Activated CD4-positive, CD25-positive, alpha-beta regulatory T cell treated with anti-CD3 and anti-CD28 coated beads, Interleukin-2, amount 50 U/mL, for 24 hours (primary cell): ENCODE measurements at places on chromosomes 3 and 15.

DNA sequence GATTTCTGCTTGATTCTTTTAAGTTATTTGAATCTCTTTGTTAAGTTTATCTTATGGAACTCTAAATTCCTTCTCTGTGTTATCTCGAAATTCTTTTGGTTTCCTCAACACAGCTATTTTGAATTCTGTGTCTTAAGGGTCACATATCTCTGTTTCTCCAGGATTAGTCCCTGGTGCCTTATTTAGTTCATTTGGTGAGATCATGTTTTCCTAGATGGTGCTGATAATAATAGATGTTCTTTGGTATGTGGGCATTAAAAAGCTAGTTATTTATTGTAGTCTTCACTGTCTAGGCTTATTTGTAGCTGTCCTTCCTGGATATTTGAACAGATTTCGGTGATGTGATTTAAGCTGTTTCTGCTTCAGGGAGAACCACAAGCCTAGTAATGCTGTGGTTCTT is 615.6 kb upstream of the NECTIN3 start:
- ATAC-seq, result no peak

DNA sequence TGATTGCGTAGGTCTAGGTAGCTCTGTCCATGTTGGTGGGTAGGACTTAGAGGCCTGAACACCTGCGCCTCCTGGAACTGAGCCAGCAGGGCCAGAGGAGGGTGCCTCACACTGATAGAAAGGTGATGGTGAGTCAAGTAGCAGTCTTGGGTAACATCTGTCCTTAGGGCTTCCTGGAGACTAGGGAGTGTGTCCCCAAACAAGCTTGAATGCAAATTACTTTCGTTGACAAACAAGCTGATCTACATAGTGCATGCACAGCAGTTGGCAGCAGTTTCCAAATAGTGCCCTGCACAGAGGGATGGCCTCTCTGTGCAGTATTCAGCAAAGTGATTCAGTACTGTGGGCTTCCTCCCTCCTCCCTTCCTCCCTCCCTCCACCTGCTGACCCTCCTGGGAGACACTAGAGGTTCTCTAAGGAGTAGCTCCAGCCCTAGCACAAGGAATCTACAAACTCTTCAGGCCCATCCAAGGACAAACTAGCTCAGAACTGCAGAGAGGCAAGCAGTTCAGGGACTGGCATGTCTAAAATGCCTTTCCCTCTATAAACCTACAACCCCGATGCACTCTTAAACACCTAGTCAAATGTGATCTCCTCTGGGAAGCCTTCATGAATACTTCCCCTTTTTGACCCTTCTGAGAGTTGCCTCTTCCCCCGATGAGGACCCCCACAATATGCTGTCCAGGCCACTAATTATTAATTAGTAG is 61.0 kb downstream of the TLE3 start:
- ATAC-seq, result no peak

- ATAC-seq, result no peak
Observed at GRCh38 chr15:69893863-69894262, 203.9 kb downstream of the TLE3 start.

DNA sequence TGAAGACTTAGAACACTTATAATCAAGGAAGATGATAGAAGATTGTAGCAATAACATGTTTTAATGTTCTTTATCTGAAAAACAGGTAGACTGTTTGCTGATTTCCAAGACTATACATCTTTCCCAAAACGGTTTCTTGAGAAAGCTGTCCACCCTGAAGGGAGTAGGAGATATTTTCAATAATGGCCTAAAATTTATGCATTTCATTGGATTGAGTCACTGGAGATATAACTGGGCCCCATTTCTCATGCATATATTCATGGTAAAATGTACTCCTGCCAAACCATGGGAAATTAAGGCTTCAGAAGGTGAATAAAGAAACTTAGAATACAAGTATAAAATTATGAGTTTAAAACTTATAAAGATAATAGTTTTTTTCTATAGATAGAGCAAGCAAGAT is 143.9 kb downstream of the LSAMP start:
- no peak for ATAC-seq

GRCh38 chr15:71191296-71191695 is 76.0 kb downstream of the THSD4 start:
- no peak for ATAC-seq

DNA sequence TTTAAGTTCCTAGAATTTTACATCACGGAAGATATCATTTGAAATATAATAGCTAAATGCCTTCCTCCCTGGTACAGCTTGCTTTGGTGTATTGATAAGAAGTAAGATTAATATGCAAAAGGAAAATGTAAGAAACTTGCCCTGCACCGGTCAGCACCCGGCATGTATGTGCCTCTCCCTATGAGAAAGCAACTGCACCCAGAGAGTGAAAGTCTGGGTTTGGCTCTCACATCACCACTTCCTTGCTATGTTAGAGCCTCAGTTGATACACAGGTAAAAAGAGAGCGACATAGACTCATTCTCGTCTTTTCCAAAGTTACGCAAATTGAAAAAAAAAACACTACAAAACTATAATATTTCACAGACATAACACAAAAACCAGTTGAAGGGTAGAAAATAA is 96.7 kb downstream of the FOXP1 start:
- ATAC-seq, result peak; percentile 41

- no peak for ATAC-seq
Observed at GRCh38 chr3:54600441-54601204, 327.2 kb downstream of the LRTM1 start.

DNA sequence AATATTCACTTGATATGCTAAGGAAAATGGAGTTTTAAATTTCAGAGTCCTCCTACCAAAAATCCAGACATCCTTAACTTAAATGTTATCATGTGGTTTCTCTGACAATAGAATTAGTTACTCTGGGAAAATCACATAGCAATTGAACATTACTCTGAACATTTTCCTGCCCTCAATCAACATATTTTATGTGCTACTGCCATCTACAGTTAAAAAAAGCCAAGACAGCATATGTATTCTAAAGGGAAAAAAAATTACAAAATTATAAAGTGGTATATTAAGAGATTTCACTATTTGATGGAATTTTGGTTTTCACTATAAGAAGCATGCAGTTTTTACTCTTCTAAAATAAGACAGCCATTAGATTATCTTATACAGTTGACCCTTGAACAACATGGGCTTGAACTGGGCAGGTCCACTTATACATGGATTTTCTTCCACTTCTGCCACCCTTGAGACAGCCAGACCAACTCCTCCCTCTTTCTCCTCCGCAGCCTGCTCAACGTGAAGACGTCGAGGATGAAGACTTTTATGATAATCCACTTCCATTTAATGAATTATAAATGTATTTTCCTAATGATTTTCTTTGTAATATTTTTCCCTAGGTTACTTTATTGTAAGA is 122.3 kb downstream of the ATP1B3 start:
- no peak for ATAC-seq

DNA sequence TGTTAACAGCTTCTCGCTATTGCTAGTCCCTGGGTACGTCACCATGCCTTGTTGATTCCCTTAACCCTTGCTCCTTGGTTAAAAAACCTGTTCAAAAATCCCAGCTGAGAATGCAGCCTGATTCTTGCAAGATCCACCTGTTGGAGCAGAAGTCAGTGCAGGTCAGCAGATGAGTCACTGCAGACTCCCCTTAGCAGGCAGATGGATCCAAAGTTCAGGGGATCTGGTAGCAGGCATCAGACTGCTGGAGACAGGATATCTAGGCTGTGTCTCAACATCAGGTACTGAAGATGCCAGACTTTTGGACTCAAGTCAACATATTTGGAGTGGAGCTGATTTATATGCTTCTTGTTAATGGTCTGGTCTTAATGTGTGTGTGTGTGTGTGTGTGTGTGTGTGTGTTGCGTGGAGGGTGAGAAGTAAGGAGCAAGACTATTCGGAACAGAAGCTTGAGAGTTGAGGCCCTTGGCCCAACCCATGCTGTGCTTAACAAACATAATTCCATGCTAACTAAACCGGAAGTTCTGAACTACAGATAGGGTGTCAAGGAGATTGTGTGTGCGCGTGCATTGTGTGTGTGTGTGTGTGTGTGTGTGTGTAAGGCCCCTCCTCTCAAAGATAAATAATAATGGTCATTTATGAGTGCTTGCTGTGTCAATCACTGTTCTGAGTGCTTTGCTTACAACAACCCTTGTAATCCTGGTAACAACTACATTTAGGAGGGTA is 1.0 kb upstream of the C3orf52 start:
- no peak for ATAC-seq

- no peak for ATAC-seq
Observed at GRCh38 chr3:56835650-56836227, 34.0 kb upstream of the ARHGEF3 start.

DNA sequence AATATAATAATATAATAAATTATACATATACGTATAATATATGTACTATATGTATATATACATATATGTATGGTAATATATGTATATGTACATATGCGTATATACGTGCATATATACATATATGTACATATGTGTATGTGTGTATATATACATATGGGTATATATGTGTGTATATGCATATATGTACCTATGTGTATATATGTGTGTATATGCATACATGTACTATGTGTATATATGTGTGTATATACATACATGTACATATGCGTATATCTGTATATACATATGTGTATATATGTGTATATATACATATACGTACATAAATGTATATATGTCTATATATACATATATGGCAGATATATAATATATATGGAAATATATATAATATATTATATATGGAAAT is 74.8 kb upstream of the ST3GAL6 start:
- ATAC-seq, result no peak

DNA sequence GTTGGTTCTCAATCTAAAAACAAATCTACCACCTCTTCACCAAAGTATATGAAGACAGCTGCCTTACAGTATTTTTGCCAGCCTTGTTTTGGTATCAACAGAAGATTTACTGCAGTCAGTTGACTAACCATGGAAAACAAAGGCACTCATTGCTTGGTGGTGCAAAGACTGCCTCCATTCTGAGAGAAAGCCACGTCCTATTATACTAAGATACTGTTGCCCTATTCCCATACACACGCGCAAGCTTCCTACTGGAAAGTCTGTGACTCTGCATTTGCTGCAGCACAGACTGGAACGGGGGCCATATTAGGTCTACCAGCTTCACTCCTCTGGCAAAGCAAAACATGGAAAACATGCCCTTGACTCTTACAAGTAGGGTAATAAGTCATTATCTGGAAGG is 18.0 kb downstream of the MTMR10 start:
- ATAC-seq, result no peak

DNA sequence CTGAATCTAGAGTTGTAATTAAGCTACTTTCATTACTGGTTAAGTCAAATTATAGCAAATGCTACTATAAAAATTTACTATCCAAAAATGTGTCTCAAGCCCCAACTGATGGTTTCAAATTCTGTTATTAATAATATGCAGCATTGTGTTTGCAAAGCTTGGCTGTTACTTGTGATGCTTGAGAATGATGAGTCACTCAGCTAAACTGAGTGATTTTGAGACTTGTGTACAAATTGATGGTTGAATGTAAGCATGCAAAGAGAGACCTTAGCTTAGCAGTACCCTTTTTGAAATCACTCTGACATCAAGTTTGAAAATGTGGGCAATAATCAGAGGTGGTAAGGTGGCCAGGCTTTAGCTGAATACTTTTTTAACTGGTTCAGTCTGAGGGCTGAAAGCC is 27.6 kb downstream of the OPA1 start:
- ATAC-seq, result peak; percentile 95

DNA sequence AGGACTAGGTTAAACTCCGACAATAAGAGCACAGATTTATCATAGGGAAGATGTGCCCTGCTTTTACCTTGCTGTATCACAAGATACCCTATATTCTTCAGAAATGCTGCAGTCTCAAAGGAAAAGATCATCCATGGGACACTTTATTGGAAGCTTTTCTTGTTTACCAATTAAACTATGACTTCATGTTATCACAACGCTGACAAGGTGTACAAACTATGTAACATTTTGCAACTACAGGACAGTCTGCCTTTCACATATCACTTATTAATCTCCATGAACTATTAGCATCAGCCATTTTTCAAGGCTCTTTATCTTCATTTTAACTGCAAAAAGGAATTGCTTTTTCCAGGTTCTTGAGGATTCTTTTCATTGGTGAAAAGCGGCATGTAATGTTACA is 34.0 kb downstream of the CBLB start:
- ATAC-seq, result no peak

DNA sequence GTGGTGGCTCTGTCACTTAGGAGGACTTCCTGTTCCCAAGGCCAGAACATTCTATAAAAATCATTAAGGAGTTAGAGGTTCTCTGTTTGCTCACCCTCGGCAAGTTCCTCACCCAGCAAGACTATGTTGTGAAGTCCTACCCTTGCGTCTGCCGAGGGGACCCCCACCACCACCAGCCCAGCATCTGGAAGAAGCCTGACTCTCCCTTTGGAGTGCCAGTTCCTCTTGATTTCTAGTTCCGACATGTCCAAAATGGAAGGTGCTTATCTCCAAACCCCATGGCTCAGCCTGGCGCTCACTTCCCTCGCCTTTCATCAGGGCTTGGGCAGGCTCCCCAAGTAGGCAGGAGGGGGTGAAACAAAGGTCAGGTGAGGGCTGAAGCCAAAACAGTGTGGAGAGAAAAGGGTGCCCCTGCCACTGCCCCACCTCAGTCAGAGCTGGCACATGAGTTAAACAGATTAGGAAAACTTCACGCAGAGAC is 41.0 kb downstream of the BHLHE40 start:
- no peak for ATAC-seq

DNA sequence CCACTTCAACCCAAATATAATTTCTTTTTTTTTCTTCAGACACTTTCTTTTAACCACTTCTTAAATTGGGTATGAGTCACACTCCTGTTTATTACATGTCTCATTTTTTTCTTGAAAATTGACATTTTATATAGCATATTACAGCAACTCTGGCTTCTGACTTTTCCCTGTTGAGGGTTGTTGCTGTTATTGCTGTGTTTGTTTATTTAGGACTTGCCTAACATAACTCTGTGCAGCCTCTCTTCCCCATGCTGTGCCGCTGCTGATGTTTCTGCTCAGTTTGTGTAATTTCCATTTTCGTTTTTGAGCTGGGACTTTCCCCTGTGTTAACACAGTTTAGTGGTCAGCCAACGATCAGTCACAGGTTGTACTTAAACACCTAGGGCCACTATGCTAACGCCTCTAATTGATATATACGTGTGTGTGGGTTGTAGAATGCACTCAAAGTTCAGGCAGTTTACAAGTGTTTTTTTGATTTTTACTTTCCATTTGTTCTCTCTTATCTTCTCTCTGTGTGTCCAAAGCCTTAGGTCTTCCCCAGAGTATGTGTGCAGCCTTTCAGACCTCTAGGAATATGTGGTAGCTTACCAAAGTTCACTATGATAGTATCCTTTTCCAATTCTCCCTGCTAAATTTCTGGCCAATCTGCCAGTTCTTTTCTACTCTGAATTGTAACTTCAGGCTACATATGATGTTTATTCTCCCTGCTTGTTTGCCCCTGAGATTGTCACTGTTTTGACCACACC is 337.2 kb downstream of the ZBTB20 start:
- peak; percentile 96 for ATAC-seq

- ATAC-seq, result no peak
Observed at GRCh38 chr3:144821583-144821982, 850.0 kb downstream of the DIPK2A start.

GRCh38 chr3:184602372-184603150 is 41.0 kb downstream of the EPHB3 start:
- no peak for ATAC-seq

GRCh38 chr15:77292969-77293558 is 126.8 kb downstream of the PEAK1 start:
- ATAC-seq, result no peak
